ENCODE measurements at places on chromosomes 12 and 14. TPM values are rescaled to one million over a fixed set of nuclear protein-coding genes. Genes with fewer than 3 reads are reported as not detected.

Gene LRRC43
- not detected for total RNA-seq

Gene SLC39A5
- 0.66 TPM for total RNA-seq

Gene FAM181A
- not detected for total RNA-seq

DNA sequence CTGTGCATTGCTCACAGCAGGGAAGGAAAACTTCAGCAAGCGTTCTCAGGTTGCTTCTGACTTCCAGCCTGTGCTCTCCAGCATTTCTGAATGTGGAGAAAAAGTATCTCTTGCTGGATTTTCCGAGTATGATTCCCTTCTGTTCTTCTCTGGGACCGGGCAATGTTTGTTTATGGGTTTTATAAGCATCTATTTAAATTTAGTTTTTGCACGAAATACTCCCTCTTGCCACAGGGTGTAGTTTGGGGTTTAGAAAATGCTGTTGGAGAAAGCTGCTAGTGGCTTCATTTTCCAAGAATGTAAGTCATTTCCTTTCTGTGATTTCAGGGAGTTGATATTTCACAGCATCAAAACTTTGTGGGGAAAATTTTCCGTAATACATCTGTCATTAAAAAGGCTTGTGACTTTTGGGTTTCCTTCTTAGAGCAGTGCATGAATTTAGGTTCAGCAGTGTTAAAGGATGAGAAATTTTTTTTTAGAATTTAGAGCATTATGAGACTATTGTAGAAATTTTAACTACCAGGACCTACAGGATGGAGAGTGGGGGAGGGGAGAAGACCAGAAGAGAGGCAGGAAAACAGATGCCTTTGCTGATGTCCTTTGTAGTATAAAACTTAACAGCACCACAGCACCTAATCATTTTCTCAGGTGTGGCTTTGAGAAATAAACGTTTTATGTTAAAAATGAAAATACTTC lies 1.5 kb downstream of the FRMD6 start:
- DNase-seq = no peak

Measured in HCT116 (cell line).